ENCODE measurements at places on chromosomes 13 and 19.

DNA sequence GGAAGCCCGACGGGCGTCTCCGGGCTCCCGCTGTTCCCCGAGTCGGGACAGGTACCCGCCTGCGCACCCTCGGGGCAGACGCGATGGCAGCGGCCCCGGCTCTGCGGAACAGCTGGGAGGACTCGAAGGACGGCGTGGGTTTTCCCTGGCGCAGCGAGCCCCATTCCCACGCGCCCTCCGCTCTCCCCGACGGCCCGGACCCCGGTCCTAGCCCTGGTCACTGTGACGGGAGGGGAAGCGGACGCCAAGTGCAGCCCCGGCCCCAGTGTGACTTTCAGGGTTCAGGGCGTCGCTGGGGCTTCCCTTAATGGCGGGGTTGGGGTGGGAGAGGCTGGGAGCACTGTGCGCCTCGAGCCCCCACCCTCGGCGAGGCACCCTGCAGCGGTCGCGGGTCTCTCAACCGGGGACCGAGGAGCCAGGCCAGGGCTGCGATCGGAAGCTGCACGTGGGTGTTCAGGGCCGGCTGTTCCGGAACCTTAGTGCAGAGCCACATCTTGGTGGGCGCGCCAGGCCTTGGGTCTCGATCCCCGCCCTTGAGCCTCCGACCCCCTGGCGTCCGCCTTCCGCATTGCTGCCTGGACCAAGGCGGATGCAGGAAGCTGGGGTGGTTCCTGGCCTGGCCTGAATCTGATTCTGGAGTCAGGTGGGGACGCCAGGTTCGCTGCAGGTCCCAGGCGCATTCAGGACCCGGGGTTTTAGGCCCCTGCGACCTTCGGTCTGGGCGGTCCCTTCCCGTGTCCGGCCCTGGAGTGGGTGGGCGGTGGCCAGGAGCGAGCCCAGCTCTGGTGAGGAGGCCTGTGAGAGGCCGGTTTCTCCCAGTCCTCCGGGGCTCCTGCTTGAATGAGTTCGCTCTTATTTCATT is 3.5 kb downstream of the LGALS7B start:
- no peak for DNase-seq

DNA sequence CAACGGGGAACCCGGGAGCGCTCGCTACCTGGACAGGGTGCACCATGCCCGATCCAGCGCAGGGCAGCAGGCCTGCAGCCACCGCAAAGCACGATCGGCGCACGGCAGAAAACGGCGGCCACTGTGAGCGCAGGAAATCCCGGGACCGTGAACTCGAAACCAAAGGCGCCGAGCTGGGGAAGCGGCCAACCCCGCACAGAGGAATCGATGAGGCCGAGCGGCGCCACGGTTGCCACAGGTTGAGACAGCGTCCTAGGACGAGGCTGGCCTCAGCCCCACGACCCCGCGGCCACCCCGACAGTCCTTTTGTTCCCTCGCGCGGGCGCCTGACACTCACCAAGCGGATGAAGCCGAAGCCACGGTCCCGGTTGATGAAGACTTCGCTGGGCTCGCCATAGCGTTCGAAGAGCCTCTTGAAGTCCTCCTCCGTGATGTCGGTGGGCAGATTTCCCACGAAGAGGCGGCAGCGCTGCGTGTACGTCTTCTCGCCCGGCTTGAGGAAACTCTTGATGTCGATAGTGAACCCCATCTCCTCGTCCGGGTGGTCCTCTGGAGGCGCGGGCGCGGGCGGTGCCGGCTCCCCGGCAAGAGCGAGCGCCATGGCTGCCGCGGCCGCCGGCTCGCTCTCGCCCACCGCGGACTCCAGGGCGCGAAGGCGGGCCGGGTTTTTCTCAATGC is 557 bp downstream of the PSPC1 start:
- peak; percentile 60 for DNase-seq

GRCh38 chr19:15534957-15535864 is 26.9 kb downstream of the CYP4F22 start:
- DNase-seq: no peak

DNA sequence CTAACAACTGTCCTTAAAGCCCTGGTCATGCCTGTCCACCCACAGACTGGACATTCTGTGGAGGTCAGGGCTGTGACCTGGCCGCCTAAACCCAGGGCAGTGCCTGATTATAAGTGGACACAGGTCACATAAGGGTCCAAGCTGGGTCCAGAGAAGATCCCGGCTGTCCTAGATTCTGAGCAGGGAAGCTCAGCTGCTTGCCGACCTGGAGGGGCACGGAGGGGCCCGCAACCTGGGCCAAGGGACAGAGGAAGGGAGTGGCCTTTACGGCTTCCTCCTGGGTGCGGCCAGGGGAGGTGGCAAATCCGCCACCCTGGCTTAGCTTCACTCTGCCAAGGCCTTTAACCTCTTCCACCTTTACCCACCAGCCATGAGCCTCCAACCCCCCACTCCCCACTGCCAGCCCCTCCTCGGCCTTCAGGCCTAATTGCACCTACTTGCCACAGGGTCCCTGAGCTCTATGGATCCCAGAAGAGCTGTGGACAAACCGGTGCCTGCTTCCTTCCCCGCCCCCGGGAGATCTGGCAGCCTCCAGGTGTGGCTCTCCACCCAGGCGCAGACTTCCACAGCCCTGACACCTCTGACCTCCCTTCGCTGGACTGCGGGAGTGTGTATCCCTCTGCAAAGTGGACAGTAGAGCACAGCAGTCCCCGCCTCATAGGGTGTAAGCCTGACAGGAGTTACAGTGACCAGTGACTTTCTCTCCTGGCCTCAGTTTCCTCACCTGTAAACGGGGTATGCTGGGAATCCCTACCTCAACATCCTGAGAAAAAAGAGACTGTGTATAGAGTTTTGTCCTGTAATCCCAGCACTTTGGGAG is 1.7 kb downstream of the CD320 start:
- no peak for DNase-seq

DNA sequence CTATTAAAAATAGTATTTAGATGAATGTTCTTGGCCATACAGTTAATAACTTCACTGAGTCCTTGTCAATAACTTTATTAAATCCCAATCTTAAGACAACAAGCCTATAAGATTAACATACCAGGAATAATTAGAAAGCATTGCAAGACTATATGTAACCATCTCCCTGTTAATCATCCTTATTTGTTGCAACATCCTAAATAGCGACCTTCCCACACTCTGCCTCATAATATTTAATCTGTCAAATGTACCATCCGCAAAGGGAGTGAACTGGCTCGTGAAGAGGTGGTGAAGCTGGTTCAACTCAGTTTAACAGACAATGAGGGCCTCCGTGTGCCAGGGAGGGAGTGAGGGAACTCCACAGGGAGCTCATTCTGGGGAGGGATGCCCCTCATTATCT is 33.9 kb downstream of the KL start:
- DNase-seq: no peak
